ENCODE measurements at places on chromosomes 1 and 21.
A peak's percentile ranks its signal among the peaks of the same experiment; 100 is the strongest.

DNA sequence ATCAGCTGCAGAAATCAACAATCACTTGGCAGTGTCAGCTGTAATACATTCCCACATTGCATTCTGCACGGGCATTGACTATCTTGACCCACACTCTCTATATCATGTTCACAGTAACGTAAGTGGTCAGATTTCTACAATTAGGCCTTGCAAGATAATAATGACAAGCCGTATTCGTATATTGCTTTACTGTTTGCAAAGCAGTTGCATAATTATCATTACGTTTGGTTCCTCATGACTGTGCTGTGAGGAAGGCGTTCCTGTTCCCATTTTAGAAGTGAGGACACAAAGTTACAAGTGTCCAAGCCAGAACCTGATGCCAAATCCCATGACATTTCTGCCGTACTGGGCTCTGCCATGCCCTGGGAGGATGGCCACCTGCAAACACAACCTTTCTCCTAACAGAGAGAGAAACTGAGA is 53.5 kb upstream of the TARBP1 start:
- DNase-seq: no peak

GRCh38 chr1:150051089-150051373 is 16.5 kb upstream of the VPS45 start:
- no peak for DNase-seq

- DNase-seq: no peak
Measured at GRCh38 chr1:160773093-160773492, 22.9 kb upstream of the LY9 start.

DNA sequence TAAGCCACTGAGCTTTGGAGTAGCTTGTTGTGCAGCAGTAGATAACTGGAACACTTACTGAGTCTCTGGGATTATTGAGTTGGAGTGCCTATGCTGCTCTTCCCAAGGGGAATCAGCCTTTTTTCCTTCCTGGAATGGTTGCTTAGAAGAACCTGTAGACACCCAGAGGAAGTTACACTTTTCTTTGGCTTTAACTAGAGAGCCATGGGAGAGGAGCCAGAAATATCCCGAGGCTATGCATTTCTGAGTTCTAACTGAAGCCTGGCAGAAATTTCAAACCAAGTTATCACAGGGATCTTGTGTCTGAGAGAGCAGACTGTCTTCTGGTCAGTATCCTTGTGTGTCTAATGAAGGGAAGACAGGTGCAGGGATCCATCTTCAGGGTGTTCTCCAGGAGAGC is 28.3 kb downstream of the LAMC1 start:
- no peak for DNase-seq

GRCh38 chr1:32894019-32894600 is 7.1 kb downstream of the TMEM54 start:
- DNase-seq: no peak

- peak; percentile 15 for DNase-seq
Measured at GRCh38 chr1:155321639-155322503, 1.2 kb downstream of the RUSC1 start.
